ENCODE measurements at places on chromosomes 4 and X.

- no peak for DNase-seq
These were observed 171.3 kb downstream of the PTTG2 start for GRCh38 chr4:38131371-38132091.

DNA sequence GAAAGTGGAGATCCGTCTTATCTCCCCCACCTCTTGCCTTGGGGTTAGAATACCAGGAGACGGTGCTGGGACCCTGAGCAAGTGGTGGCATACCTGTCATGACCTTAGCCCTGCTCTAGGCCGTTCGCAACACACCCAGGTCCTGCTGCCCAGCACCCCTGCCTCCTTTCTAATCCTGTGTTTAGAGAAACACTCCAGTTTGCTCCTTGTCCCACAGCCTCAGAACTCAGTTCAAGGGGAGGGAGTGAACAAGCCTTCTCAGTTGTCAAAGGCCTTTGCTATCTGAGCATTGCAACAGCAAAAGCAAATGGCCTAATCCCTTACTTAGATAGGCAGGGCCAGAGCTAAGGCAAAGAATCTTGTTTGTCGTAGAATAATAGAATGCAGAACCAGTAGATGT is 67.9 kb downstream of the CHRNA9 start:
- no peak for DNase-seq

GRCh38 chr4:85527815-85528214 is 52.9 kb downstream of the ARHGAP24 start:
- DNase-seq: no peak

- DNase-seq: no peak
These were observed 125.9 kb downstream of the AMELX start for GRCh38 chrX:11419102-11419501.

DNA sequence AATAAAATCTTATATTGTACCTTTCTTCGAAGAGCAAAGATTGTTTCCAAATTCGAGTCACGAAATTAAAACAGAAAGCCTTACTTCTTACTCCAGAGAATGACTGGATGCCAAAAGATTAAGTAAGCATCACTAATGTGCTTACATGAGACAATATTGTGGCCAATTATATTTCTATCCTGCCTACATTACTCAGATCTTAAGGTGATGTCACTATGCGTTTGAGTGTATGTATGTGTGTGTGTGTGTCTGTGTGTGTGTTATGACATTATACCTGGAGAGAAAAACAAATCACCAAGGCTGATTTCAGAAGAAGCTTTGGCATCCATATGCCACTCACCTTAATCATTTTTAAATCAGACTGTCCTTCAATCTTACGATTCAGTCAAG is 556.3 kb downstream of the PPARGC1A start:
- DNase-seq: peak; percentile 52

DNA sequence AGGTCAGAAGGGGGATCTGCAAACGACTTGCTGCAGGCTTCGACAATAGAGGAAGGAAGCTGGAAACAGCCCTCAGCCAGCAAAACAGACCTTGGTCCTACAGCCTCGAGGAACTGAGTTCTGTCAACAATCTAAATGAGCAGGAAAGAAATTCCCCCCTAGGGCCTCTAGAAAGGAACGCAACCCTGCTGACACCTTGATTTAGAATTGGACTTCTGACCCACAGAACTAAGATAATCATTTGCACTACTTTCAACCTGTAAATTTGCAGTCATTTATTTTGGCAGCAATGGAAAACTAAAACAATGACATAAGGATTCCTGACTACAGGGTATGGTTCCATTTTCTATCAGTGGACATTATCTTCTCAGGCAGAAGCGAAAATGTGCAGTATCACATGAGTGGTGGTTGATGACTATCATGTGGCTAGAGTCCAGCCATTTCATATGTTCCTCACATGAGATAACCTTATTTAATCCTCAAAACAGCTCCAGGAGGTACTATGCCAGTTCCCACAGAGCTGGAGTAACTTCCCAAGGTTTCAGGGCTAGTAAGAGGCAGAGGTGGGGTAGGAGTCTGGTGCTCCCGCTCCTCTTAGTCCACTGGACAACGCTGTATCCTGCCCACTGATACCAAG is 61.6 kb downstream of the SAT1 start:
- DNase-seq: no peak
